ENCODE measurements at places on chromosomes 2 and 18.

- DNase-seq: no peak
Measured at GRCh38 chr2:231197706-231198290, 633 bp upstream of the ARMC9 start.

- DNase-seq: no peak
Measured at GRCh38 chr2:124649001-124649400, 623.9 kb downstream of the CNTNAP5 start.

GRCh38 chr2:242004223-242004901 lies 134.8 kb downstream of the RTP5 start:
- no peak for DNase-seq

- peak; percentile 47 for DNase-seq
Measured at GRCh38 chr2:47088371-47089082, 66.6 kb downstream of the STPG4 start.

Data from forelimb muscle (tissue), 1 donor.